Karpas-422 (cell line): ENCODE measurements at places on chromosomes 3 and 15. TPM values are rescaled to one million over a fixed set of nuclear protein-coding genes. Genes with fewer than 3 reads are reported as not detected.
A peak's percentile ranks its signal among the peaks of the same experiment; 100 is the strongest.

DNA sequence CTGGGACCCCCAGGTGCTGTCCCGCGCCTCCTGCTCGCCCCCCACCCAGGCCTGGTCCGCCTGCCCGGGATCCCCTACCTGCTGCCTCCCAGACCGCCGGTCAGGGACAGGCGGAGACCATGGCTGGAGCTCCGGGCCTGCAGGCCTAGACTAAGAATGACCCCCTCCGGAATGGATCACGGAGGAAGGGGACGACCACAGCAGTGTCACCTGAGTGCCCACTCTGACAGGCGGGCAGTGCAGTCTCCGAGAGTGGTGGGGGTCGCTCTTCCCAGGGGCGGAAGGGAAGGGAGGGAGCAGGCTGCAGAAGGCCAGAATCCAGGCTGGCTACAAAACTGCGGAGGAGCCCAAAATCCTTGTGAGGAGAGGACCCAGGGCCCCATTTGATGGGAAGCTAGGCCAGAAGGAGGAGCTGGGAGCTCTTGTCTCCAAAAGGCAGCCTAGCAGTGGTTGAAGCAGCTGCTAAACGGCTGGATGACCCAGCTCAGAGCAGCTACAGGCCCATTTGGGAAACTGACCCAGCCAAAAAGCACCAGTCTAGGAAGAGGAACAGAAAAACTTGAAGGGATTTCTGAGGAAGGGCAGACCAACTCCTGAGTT, 908 bp upstream of the RAB43 start:
- DNase-seq, result no peak

- no peak for DNase-seq
Observed at GRCh38 chr3:17342119-17342518, 400.3 kb downstream of the TBC1D5 start.

Gene ADAMTSL3
- not detected in 2 replicates for total RNA-seq

Gene C3orf85
- total RNA-seq, result not detected in 2 replicates

DNA sequence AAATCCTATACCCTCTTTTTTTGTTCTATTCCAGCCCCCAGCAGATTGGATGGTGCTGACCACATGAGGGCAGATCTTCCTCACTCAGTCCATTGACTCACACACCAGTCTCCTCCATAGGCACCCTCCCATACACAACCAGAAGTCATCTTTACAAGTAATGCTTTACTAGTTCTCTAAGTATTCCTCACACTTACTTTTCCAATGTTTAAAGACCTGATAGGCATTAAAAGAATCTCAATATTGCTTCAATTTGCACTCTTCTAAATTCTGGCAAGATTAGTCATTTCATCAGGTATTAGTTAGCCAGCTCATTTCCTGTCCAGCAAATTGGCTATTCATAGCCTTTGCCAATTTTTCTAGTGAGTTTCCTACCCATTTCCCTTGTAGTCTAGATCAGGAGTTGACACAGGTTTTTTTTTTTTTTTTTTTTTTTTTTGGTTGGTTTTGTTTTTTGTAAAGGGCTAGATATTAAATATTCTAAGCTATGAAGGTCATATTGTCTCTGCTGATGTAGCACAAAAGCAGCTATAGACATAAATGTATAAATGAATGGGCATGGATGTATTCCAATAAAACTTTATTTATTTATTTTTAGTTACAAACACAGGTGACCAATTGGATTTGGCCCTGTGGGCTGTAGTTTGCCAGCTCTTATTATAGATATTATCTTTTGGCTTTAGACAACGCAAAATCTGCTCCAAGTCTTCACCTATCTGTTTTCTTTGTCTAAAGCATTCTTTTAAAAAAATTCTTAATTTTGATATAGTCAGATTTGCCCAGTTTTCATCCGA, 76.1 kb downstream of the ABHD5 start:
- no peak for DNase-seq

Gene CACNA1D
- not detected in 2 replicates for total RNA-seq

Gene RPL35A
- total RNA-seq, result 2,222 and 2,264 TPM in 2 replicates

DNA sequence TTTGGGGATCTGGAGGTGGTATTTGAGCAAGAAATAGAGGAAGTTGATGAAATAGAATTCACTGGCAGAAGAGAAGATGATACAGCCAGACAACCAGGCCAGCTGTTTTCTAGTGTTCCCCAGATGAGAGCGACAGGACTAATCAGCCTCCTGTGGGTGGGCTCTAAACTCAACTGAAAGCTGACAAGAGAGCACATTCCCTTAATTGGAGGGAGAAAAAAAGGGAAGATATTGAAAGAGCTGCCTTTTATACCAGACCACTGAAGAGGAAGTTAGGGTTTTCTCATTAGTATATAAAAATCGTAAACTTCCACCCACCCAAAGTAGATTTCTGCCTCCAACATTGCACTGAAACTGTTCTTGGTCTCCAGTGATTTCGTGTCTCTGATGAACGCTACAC, 6.5 kb upstream of the TM4SF19 start:
- DNase-seq, result peak; percentile 58

DNA sequence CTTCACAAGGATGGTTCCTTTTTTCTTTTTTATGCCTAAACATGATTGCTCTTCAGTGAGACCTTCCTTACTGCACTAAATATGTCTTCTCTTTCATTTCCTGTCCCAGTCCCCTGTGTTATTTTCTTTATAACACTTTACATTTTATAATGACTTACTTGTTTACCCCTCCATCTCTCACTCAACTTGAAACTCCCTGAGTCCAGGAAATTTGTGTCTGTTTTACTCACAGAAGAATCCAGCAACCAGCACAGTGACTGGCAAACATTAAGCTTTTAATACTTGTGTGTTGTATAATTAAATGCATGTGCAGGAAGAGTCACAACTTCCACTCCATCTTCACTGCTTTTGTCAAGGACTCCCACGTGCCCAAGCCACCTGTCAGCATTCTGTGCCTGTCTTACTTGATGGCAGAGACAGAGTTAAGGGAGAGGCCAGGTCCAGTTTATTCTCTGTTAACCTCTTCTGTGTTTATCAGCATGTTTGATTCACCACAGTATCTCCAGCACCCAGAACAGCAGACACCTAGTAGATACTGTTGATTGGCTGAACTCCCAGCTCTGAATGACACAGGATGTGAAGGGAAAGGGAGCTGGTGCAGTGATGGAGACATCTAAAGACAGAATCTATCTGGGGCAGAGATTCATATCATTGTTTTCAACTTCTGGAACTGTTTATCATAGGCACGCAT, 42.8 kb downstream of the SSR3 start:
- no peak for DNase-seq

DNA sequence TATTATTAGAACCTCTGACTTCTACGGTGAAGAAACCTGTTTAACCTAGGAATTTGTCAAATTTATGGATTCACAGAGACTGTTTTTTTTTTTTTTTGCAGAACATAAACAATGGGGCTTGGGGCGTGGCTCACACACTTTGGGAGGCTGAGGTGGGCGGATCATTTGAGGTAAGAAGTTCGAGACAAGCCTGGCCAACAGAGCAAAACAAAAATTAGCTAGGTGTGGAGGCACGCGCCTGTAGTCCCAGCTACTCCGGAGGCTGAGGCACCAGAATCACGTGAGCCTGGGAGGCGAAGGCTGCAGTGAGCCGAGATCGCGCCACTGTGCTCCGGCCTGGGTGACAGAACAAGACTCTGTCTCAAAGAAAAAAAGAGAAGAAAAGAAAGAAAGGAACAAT, 3.0 kb downstream of the ZBTB11 start:
- no peak for DNase-seq

Gene CTXND1
- total RNA-seq, result not detected in 2 replicates

Gene CACNA2D3
- total RNA-seq, result 0.11 TPM in 1 of 2 replicates, not detected in the other

- no peak for DNase-seq
Observed at GRCh38 chr3:31514570-31514969, 18.2 kb upstream of the STT3B start.

Gene CCDC80
- total RNA-seq, result 0.11 TPM in 1 of 2 replicates, not detected in the other

Gene GAP43
- total RNA-seq, result not detected in 2 replicates

Gene CYP11A1
- total RNA-seq, result not detected in 2 replicates

- no peak for DNase-seq
Observed at GRCh38 chr3:64297563-64297962, 72.3 kb upstream of the PRICKLE2 start.

GRCh38 chr15:33580526-33580925, 269.8 kb downstream of the RYR3 start:
- no peak for DNase-seq

Gene FANCD2OS
- not detected in 2 replicates for total RNA-seq

DNA sequence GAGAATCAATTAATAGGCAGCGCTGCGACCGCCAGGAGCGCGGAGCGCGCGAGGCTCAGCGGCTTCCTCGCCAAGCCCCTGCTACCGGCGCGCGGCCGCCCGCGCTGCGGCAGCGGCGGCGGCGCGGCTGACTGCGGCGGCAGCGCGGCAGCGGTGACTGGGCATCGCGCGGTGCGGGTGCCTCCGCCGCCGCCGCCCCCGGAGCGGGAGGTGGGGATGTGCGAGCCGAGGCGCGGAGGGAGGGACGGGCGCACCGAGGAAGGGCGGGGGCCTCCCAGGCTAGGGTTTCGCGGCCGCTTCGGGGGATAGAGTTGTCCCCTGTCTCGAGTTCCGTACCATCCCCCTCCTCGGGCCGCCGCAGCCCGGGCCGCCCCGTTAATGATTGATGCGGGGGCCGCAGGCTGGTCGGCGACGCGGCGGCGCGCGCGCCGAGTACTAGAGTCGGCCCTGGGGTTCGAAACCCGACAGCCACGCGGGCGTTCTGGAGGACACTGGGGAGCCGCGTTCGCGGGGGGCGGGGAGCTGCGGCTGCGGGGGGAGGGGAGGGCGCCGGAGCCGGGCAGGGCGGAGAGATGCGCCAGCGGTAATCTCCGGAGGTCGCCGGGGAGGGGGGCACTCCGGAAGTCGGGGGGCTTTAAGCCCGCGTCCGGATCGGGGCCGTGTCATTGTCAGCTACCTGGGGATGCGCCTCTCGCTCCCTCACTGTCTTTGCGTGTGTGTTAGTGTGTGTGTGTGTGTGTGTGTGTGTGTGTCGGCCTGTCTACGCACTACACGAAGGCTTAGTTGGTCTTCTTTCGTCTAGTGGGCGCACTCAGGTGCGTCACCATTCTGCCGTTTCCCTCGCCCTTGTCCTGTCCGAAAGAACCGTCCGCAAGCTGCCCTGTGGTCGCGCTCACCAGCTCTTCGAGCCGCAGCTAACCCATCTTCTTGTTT, at the start of gene PAQR9:
PAQR9 (minus strand) TSS at position 159 of the 933 bp plus-strand sequence. CDS start 338 bp downstream, outside the sequence.
- DNase-seq, result no peak

- DNase-seq, result peak; percentile 22
Observed at GRCh38 chr3:192577271-192577670, 150.1 kb downstream of the FGF12 start.

- no peak for DNase-seq
Observed at GRCh38 chr15:68691705-68692104, 112.9 kb downstream of the CORO2B start.

Gene GPD1L
- total RNA-seq, result 13.5 and 20.0 TPM in 2 replicates

DNA sequence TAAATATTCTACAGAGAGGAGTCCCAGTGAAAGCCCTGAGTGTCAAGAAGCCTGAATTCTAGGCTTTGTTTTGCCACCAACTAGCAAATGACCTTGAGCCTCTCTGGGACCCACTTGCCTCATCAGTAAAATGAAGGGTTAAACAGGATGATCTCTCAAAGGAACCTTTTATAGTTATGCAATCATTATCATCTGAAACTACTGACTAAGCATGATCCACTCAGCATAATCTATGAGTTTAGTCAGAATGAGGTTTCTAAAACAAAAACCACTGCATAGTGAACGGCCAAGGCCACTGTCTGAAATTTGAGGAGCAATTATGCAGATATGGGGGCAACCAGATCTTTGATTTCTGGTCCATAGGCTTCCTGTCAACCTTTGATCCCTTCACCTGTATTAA, 319.0 kb downstream of the MECOM start:
- no peak for DNase-seq

GRCh38 chr15:88630141-88630721, 8.6 kb upstream of the ISG20 start:
- DNase-seq, result no peak

DNA sequence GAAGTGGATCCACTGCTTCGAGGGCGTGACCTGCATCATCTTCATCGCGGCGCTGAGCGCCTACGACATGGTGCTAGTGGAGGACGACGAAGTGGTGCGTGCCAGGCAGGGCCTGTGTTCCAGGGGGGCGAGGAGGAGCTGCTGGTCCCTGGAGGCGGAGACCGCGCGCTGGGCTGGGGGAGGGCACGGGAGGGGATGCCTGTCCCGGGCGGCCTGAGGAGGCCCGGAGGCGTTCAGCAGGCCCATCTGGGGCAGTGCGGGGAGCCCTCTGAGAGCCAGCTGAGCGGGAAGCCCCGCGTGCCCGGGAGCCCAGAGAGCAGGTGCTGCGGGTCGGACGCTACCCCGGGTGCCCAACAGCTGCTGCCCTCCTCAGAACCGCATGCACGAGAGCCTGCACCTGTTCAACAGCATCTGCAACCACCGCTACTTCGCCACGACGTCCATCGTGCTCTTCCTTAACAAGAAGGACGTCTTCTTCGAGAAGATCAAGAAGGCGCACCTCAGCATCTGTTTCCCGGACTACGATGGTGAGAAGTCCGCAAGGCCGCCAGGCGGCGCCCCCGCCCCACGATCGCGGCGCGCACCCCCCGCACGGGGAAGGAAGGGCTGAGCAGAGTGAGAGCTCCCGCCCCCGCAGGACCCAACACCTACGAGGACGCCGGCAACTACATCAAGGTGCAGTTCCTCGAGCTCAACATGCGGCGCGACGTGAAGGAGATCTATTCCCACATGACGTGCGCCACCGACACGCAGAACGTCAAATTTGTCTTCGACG, 2.9 kb downstream of the GNAT1 start:
- DNase-seq, result peak; percentile 89

DNA sequence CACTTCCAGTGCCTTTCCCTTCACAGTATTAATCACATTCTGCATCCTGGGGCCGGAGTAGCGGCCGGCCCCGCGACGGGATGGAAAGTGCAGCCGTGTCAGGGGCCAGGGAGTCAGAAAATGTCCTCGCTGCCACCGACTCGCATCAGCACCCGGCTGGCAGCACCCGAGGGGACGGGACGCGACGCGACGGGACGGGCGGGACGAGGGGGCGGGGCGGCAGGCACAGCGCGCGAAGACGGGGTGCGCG, 353 bp downstream of the ATG3 start:
- DNase-seq, result no peak

GRCh38 chr3:98646680-98647079, 53.3 kb upstream of the CPOX start:
- no peak for DNase-seq

GRCh38 chr15:70806992-70807712, 43.8 kb upstream of the UACA start:
- no peak for DNase-seq

DNA sequence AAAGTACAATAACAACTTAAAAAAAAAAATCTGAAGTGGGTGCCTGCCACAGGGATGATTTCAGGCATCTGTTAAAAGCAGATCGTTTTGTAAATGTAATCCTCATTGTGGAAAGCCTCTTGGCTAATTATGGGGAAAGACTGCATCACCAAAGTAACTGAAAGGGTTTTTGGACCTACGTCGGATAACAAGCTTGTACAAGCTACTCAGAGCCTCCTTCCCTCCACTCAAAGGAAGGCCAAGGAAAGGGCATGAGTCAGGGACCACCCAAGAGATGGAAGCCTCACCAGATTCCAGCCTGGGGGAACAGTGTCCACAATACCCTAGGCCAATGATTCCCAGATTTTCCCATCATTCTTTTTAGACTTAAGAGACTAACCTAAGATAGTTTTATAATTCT, 84.3 kb downstream of the ATP1B3 start:
- DNase-seq, result no peak

GRCh38 chr3:125351814-125352456, 23.2 kb downstream of the ZNF148 start:
- no peak for DNase-seq

Gene RARRES1
- not detected in 2 replicates for total RNA-seq
